Stimulated activated CD4-positive, alpha-beta T cell treated with anti-CD3 and anti-CD28 coated beads, Interleukin-1b, Interleukin-23, amount 100 ng/mL, for 1 hour (primary cell): ENCODE measurements at places on chromosomes 13 and 19.

- DNase-seq, result no peak
Measured at GRCh38 chr13:73018336-73018735, 40.5 kb upstream of the KLF5 start.

DNA sequence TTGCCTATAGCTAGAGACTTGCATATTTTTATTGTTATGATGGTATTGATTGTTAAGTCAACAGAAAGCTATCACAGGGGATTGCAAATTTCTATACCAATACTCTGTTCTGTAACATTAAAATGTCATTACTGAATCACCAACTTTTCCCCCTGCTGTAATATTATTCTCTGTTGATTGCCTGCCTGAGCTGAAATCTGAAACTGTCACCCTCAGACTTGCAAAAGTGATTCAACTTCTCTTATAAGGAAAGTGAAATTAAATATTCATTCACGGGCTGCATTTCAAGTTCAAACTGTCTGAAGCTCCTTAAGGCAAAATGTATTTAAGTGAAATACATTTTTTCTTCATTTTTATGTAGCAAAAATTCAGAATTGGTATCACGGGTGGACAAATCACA lies 723.2 kb downstream of the PCDH9 start:
- DNase-seq, result no peak

GRCh38 chr13:110037925-110038573 lies 251.7 kb upstream of the IRS2 start:
- DNase-seq, result no peak

- no peak for DNase-seq
Measured at GRCh38 chr19:11019824-11020223, 59.0 kb downstream of the SMARCA4 start.

GRCh38 chr19:12956446-12957388 lies at the start of gene GADD45GIP1:
GADD45GIP1 (minus strand) TSS chr19:12957223; CDS start chr19:12957212, 11 bp downstream.
- peak; percentile 58 for DNase-seq

- no peak for DNase-seq
Measured at GRCh38 chr13:37109051-37109678, 3.7 kb upstream of the CSNK1A1L start.

DNA sequence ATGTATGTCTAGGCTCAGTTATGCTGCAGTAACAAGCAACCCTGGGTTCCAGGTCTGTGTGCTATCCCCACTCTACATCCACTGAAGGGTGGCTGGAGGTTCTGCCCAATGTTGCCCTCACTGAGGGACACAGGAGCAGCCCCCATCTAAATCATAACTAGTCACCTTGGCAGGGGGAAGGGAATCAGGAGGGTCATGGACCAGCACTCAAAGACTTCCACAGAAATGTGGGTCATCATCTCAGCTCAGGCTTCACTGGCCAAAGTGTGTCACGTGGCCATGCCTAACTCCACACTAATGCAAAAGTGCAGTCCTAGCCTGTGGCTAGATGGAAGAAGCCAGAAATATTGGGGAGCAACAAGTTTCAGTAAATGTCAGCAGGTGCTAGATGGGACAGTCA lies 137.3 kb upstream of the ZNF507 start:
- DNase-seq, result no peak

GRCh38 chr13:37806666-37807065 lies 62.9 kb downstream of the TRPC4 start:
- no peak for DNase-seq

DNA sequence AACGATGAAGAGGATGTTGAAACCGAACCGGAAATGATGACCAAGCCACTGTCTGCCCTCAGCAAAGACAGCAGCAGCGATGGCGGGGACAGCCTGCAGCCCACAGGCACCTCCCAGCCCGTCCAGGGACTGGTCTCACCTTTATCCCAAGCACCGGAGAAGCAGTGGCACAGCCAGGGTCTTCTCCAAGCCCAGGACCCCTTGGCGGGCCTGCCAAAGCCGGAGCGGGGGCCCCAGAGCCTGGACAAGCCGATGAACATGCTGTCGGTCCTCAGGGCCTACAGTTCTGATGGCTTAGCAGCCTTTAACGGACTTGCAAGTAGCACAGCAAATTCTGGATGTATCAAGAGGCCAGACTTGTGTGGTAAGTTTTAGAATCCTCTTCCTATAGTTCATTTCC lies 177.0 kb downstream of the ZNF536 start:
- no peak for DNase-seq

DNA sequence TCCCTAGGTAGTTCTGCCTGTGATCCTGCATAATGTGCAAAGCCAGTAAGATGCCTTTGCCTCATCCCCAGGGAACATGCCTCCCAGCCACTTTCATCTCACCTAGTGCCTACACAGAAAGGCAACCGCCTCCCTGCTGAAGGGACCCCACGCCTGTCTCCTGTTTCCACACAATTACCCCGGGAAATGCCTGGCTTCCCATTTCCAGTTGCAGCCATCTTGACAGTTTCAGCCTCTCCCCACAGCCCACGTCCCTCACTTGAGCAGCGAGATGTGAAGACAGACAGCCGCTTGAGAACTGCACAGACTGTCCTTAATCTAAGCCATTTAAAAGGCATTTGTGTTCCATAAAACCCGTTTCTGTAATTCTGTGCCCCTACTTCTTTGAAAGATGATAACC lies 4.7 kb upstream of the UQCRFS1 start:
- no peak for DNase-seq
